Upper lobe of right lung (tissue), 1 donor: ENCODE measurements at places on chromosomes 1 and 21. TPM values are rescaled to one million over a fixed set of nuclear protein-coding genes. Genes with fewer than 3 reads are reported as not detected.
A peak's percentile ranks its signal among the peaks of the same experiment; 100 is the strongest.

- H3K36me3 ChIP-seq, result no peaks in the 10 kb centered on the region
- no peak for DNase-seq
- peak overlapping the region; percentile 84 for H3K27ac ChIP-seq
- H3K27me3 ChIP-seq, result no peaks in the 10 kb centered on the region
- H3K4me3 ChIP-seq, result peak overlapping the region; percentile 47
Observed at GRCh38 chr1:39159224-39160036, 45.1 kb upstream of the MACF1 start.

DNA sequence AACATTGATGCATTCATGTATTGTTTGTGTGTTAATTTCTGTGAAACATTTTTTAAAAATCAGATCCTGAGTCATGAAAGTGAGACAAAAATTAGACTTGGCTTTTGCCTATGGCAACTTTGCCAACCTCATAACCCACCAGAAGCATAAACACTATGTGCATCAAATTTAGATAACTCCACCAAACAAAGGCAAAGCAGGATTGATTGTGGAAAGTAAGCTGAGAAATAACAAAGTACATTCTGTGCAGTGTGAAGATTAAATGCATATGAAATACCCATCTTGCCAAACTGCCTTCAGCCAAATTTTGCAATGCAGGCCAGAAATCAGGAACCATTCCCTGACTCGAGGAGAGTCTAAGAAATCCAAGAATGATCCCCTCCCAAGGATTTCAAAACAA lies 493.4 kb downstream of the AJAP1 start:
- H3K36me3 ChIP-seq, result no peaks in the 10 kb centered on the region
- H3K27me3 ChIP-seq, result peaks cover 3% of the 10 kb centered on the region
- no peak for DNase-seq
- H3K27ac ChIP-seq, result no peak overlapping the region

- H3K4me1 ChIP-seq, result no peaks in the 10 kb centered on the region
- H3K27ac ChIP-seq, result no peak overlapping the region
- H3K27me3 ChIP-seq, result no peaks in the 10 kb centered on the region
- H3K4me3 ChIP-seq, result no peak overlapping the region
- DNase-seq, result no peak
Observed at GRCh38 chr21:39208624-39209333, 25.5 kb upstream of the PSMG1 start.

GRCh38 chr21:46509741-46510502 lies 51.2 kb downstream of the DIP2A start:
- no peak overlapping the region for H3K4me3 ChIP-seq
- H3K27ac ChIP-seq, result no peak overlapping the region
- no peaks in the 10 kb centered on the region for H3K27me3 ChIP-seq

DNA sequence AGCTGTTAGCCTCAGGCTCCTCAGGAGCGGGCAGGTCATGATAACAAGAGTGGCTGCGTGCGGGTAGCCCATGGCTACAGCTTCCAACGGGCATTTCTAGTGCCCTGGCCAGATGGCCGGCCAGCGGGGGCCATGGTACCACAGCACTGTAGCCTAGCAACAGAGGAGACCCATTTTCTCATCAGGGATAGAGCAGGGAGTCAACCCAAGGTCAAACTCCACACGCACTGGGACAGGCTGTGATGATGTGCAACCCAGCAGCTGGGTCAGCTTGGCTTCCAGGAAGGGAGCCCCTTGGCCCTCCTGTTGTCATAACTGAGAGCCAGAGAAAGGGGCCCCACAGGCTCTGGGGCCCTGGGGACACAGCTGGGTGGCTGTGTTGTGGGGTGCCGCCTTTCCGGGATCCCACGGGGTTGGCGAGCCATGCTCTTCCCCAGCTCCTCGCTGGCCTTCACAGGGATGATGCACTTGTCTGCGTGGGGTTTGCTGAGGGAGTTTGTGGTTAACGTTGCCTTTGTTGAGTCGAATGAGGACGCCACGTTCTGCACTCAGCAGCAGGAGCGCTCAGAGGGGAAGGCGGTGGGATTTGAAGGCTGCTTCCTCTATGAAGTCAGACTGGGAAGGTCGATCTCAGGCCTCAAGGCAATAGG lies 46.3 kb downstream of the COL18A1 start:
- H3K36me3 ChIP-seq, result no peaks in the 10 kb centered on the region
- no peak overlapping the region for H3K27ac ChIP-seq
- no peak for DNase-seq
- no peak overlapping the region for H3K4me3 ChIP-seq
- no peaks in the 10 kb centered on the region for H3K27me3 ChIP-seq

DNA sequence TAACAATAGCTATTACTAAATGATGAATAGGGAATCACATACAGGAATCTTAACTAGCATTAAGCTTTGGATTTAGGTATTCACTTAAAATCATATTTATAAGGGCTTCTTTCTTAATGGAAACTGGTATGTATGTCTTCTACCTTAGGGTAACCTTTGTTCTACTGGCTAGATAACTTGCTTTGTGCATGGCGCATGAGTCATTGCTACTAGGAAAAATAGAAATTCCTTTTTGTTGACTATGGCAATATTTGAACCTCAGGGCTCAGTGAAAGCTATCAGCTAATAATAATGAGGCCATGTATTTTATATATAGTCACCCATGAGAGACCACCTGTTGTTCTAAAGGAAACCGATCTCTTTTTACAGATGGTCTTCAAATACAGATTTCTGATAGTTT lies 72.5 kb downstream of the RPS6KC1 start:
- no peak overlapping the region for H3K27ac ChIP-seq
- no peak for DNase-seq
- H3K4me3 ChIP-seq, result no peak overlapping the region
- no peaks in the 10 kb centered on the region for H3K36me3 ChIP-seq
- no peaks in the 10 kb centered on the region for H3K27me3 ChIP-seq
- no peaks in the 10 kb centered on the region for H3K4me1 ChIP-seq

CCDC30 gene
- total RNA-seq, result 5.0 TPM

RUNX3 gene
- total RNA-seq, result 13.1 TPM

TNFRSF18 gene
- 0.98 TPM for total RNA-seq

PATJ gene
- 56.2 TPM for total RNA-seq
